ENCODE measurements at places on chromosomes 7 and 10.
A peak's percentile ranks its signal among the peaks of the same experiment; 100 is the strongest.

- no peak for DNase-seq
Observed at GRCh38 chr10:74063256-74063655, 65.3 kb downstream of the VCL start.

DNA sequence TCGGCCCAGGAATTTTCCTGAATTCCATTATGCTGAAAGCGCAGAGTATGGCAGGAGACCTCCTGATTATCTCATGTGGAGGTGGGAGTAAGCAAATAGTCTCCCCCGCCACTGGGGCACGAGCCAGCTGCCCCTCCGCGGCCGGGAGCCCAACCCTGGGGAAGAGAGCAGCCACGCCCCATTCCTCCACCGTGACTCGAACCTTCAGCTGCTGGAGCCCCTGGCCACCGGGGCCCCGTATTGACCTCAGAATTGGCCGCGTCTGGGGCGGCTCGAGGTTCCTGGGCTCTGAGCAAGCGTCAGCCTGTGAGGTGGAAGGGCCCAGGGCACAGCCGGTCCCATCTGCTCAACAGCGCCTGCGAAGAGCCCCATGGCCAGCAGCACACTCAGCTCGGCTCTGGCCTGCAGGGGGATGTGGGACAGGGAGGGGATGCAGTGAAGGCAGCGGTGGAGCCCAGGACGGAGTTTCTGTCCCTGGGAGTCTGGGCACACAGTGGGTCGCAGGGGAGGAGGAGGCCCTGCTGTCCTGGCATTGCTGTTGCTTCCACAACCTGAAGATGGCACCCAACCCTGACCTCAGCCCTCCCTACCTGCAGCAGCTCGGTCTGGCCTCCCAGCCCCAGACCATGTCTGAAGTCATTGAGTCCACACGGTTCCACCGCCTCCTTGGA lies 97.8 kb downstream of the CHST15 start:
- DNase-seq = peak; percentile 18

- DNase-seq = no peak
Observed at GRCh38 chr10:88289342-88289741, 293.8 kb downstream of the RNLS start.

DNA sequence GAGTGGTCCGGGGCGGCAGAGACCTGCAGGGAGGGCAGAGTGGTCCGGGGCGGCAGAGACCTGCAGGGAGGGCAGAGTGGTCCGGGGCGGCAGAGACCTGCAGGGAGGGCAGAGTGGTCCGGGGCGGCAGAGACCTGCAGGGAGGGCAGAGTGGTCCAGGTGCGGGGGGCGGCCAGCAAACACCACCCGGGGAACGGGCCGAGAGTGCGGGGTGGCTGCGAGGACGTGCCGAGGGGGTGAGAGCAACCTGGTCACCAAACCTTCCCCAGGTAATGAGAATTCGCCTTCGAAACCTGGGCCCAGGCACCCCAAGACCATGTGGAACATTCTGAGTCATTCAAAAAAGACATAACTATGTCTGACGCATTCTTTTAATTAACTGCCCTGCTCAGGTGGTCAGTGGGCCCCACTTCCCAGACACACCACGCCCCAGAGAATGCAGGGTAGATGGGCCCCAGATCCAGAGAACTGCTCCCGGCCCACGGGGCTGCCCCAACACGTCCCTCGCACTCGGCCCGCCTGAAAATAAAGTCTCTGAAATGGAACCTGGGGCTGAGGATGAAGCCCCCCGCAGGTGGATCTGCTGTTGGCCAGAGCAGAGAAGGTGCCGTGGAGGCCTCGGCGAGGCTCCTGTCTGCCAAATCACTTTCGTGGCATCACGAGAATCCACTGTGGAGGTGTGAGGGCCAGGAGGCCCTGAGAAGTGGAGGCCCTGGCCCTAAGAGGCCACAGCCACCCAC lies 12.5 kb upstream of the GPR146 start:
- DNase-seq = no peak

- DNase-seq = no peak
Observed at GRCh38 chr10:111600772-111601171, 523.9 kb downstream of the ADRA2A start.

GRCh38 chr7:100563809-100564400 lies 9.8 kb downstream of the SAP25 start:
- DNase-seq = no peak

DNA sequence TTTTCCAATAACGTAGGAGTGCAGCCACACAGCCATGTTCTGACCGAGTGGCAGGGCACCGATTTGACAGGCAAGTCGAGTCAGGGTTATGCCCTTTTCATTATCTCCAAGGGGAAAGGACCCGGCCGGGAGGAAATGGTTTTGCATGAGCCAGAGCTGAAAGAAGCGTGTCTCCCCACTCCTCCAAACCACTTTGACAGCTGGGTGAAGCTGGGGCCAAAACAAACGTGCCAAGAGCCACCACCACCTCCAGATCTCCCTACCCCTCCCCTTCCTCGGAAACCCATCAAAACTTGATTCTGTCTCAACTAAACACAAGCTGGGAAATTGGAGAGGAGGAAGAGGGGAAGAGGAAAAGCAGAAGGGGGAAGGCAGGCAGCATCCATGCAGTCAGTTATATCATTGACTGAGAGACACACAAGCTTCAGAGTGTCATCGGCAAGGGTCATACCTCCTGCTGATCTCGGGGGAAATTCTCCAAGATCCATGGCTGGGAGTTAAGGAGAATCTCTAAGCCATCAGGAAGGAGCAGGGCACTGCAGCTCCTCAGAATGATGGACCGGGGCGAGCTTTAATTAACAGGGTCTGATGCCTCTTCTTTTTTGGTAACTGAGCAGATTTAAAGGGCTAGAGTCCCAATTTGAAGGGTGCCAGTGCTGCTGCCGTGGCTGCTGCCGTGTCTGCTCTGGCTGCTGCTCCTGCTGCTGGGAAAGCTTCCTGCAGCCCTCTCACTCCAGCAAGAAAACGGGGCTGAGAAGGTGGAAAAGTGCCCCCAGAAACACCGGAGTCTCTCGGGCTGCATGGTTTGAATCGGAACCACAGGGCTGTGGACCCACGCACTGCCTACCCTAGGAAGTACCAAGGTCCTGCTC lies 34.7 kb upstream of the CALN1 start:
- no peak for DNase-seq
